ENCODE measurements at places on chromosomes 4 and X.

DNA sequence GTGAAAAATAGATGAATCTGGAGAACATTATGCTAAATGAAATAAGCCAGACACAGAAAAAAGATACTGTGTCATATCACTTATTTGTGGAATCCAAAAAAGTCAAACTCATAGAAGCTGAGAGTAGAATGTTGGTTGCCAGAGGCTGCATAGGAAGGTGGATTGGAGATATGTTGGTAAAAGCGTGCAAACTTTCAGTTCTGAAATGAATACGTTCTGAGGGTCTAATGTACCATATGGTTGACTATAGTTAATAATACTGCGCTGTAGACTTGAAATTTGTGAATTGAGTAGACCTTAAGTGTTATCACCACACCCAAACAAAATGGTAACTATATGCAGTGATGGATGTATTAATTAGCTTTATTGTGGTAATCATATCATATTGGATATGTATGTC lies 45.0 kb upstream of the UPRT start:
- DNase-seq = no peak

GRCh38 chr4:37389967-37390580 lies 145.5 kb downstream of the NWD2 start:
- no peak for DNase-seq

GRCh38 chr4:14841801-14842768 lies 160.2 kb upstream of the CPEB2 start:
- no peak for DNase-seq

GRCh38 chr4:176838601-176839433 lies 46.1 kb upstream of the VEGFC start:
- DNase-seq = no peak

DNA sequence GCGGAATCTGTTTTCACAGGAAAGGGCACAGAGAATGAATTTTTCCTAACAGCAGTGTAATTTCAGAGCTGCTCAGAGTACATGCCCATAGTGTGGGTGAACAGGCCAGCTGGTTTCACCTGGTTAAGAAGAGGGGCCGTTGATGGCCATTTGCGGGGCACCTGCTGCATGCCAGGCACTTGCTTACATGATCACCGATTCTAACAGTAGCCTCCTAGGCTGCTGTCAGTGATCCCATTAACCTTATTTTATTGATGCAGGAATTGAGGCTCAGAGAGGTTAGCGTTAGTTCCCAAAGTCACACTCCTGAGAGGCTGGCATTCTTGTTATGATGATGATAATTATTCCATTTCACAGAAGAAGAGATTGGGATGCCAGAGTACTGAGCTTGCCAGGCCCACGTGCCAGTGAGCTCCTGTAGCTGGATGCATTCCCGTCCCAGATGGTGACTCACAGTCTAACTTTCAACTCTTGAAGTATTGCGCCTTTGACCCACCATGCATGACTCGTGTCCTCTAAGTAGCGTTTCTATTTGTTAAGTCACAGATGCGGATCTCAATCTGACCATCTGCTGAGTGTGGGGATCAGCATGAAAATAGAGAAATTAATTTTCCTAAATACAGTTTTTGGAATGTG lies 76.5 kb downstream of the PSAPL1 start:
- DNase-seq = no peak
